ENCODE measurements at places on chromosomes 1 and 21. TPM values are rescaled to one million over a fixed set of nuclear protein-coding genes. Genes with fewer than 3 reads are reported as not detected.

The LDLRAD1 gene
- 8.2 TPM for polyA plus RNA-seq

The KTI12 gene
- 5.1 TPM for polyA plus RNA-seq

The FMO2 gene
- 17.8 TPM for polyA plus RNA-seq

The SPATA46 gene
- 0.36 TPM for polyA plus RNA-seq

The NHLH2 gene
- not detected for polyA plus RNA-seq

The SLC44A3 gene
- 29.3 TPM for polyA plus RNA-seq

DNA sequence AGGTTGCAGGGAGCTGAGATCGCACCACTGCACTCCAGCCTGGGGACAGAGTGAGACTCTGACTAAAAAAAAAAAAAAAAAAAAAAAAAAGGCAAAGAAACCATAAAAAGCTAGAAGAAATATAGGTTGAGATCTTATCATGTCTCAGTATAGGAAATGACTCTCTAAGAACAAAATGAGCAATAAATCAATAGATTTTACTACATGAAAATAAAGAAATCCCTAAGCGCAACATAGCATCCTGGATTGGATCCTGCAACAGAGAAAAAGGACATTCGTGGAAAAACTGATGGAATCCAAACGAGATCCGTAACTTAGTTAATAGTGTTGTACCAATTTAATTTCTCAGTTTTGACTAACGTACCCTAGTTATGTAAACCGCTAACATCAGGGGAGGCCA, 35.3 kb downstream of the SLC1A7 start:
- no peak for DNase-seq

DNA sequence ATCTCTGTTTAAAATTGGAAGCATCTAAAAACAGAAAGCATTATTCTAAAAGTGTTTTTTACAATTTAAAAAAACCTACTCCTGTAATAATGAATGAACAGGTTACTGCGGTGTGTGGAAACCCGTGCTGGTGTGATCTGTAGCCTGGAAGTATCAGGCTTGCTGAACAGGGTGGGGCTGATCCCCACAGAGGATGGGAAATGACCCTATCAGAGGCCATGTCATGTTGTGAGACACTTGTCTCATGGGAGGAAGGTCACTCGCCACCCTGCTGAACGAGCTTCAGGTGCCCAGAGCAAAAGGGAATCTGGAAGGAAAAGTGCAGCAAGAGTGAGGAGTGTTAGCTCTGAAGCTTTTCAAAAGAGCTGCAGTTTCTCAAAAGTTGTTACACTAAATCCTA, 320.7 kb downstream of the RRAGC start:
- no peak for DNase-seq

DNA sequence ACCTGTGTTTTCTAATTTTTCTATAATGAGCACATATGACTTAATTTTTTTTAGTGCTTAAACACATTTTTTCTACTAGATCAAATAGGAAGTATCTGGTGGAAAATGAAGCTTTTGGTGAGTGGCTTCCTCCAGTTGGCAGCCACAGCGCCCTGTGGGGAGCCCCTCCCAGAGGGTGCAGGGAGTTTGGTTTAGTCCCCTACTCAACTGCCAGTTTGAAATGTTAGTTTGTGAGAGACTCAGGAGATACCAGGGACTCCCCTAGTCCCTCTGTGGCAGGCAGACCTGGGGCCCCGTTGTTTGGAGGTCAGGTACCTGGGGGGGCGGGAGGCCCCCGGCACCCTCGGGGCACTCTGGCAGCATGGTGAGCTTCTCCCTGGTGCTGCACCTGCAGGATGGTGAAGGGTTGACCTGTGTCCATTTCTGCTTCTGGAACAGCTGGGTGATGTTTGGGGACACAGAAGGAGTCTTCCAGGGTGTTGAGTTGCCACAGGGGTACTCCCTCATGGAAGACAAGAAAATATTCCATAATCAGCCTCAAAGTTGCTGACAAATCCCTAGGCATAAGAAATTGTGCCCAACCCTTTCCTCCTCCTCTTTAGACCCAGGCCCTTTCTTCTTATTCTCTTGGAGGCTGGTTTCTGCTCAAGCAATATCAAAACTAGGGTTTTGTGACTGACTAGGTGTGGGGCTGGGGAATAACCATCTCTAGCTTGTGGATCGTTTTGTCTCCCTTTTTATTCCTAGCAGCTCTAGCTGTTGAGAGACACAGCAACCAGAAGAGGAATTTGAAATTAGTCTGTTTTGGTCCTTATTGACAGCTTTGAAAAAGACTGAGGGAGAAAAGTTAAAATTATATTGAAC, 91.6 kb downstream of the ABCA4 start:
- DNase-seq: no peak

- peak; percentile 76 for DNase-seq
Observed at GRCh38 chr1:106676021-106676420, 380.5 kb upstream of the PRMT6 start.

DNA sequence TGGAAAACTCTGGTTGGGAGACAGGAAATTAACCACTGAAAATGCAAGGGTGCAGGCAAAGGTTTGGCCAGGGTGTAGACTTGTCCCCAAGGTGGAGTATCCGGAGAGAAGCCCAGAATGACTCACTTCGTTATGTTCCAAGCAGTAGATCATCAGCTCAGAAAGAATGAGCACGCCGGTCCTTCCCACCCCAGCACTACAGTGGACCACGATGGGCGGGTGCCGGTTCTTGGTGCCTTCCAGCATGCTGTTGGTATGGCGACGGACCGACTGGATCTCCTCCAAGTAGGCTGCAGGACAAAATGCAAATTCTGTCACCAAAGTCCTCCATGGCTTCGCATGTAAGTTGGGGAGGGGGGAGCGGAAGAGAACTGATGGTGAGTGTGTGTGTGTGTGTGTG, 83.4 kb downstream of the SMYD2 start:
- DNase-seq: no peak

- no peak for DNase-seq
Observed at GRCh38 chr1:162366671-162367070, 10.0 kb downstream of the SPATA46 start.

GRCh38 chr1:201457508-201457960, 11.5 kb downstream of the PHLDA3 start:
- DNase-seq: no peak

GRCh38 chr1:45924736-45925135, 121.3 kb downstream of the MAST2 start:
- DNase-seq: no peak

- DNase-seq: peak; percentile 67
Observed at GRCh38 chr1:44786138-44786840, 1.7 kb downstream of the BEST4 start.

DNA sequence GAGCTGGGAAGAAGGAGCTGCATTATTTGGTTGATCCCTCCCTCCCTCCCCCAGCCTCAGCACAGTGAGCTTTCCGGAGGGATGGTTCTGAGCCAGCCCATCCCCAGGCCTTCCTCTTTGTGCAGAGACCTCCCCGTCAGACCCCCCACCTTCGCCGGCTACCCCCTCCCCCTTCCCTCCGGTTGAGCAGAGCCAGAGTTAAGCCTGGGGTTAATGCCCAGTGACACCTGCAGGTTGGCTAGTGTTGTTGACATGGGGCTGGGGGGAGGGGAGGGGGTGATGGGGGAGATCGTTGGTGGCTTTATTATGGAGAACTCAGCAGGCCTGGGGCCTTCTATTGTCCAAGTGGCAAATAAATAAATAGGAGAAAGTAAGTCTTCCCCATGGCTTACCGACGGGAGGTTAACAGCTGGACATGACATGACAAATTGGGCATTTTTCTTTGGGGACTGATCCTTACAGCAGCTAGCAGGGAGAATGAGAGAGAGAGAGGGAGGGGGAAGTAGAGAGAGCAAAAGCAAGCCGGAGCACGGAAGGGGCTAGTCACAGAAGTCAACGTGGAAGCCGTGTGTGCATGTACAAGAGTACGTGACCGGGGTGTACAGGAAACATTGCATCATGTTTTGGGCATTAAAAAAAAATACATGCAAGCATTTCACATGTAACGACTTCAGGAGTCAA, 131.1 kb downstream of the TMEM53 start:
- no peak for DNase-seq
